ENCODE measurements at places on chromosomes 13 and 19.

- no peak for DNase-seq
These were observed at the start of gene KLK10 for GRCh38 chr19:51019544-51019925. TSS of gene KLK10 (minus strand) at chr19:51019709. CDS start at chr19:51019130, 579 bp downstream.

- DNase-seq: no peak
These were observed 418.6 kb downstream of the OXGR1 start for GRCh38 chr13:96575423-96576320.

GRCh38 chr19:51272183-51272810 lies 21.4 kb downstream of the SIGLECL1 start:
- no peak for DNase-seq

DNA sequence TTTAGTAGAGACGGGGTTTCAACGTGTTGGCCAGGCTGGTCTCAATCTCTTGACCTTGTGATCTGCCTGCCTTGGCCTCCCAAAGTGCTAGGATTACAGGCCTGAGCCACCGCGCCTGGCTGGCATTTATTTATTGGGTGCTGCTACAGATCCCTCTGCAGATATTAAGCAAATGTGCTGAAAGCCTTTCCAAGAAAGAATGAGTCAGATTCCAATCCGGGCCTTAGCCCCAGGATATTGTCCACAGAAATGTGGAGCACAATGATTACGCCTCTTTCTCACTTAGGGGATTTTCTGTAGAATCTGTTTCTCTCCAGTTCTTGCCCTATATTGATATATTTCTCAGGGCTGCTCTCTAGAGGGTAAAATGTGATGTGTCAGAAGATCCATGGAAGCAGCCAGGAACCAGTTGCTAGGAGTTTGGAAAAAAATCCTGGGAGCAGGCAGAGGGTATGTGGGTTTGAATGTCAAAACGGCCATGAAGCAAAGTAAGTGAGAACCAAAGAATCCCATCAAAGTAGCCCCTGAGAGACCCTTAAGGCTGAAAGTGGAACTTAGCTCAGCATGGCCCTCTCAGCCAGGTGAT lies 24.8 kb upstream of the IGFL4 start:
- no peak for DNase-seq

- no peak for DNase-seq
These were observed 11.8 kb downstream of the STX10 start for GRCh38 chr19:13138171-13138915.

DNA sequence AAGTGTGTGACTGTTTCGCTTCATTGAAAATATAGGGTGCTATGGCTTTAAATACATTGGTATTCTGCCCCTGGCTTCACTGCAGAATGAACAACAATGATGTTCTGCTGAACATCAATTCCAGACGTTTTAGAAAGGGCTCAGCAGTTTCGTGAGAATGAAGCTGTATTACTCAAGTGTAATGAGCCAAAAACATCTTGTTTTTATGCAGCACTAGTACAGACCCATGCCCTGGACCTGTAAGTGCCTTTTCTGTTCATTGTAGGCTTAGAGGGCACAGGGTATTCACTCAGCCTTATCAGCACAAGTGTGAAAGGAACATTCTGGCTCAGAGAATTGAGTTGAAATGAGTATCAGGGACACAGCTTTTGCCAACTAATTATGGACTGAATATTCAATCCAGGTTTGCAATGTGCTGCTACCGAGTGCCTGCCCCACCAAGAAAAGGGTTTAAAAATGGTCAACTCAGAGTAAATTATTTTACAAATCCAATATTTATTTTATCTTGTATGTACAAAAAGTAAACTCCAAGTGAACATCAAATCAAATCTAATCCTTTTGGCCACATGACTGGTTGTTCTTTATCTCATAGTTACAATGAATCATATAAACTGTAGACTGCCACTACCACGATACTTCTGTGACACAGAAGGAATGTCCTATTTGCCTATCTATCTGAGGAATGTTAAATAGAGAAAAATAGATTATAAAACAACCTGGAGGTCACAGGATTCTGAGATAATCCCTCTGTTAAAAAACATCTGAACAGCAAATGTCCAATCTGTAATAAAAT lies 362.8 kb downstream of the NALCN start:
- no peak for DNase-seq

DNA sequence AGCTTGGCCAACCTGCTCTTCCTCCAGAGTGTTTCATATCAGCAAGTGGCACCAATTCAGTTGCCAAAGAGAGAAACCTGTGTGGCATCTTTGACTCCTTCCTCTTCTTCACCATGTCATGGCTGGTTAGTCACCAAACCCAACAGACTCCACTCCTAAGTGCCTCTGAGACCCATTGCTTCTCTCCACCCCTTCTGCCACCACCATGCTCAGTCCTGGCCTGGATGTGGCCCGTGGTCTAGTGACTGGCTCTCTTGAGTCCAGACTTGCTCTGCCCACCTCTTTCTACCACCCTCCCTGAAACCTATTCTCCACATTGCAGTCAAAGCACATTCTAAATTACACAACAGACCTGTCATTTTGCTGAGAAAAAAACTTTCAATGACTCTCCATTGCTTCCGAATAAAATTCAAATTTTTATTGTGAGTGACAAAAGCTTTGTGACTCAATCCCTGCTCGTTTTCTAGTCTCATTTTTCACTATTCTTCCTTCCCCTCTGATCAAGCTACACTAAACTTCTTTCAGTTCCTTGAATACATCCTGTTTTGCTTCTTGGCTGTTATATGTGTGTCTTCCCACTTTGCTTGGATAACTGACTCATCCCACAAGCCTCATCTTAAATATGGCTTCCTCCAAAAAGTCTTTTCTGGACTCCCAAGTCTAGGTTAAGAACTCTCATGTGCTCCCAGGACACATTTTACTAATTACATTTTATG lies 12.0 kb upstream of the TNFSF11 start:
- DNase-seq: no peak

DNA sequence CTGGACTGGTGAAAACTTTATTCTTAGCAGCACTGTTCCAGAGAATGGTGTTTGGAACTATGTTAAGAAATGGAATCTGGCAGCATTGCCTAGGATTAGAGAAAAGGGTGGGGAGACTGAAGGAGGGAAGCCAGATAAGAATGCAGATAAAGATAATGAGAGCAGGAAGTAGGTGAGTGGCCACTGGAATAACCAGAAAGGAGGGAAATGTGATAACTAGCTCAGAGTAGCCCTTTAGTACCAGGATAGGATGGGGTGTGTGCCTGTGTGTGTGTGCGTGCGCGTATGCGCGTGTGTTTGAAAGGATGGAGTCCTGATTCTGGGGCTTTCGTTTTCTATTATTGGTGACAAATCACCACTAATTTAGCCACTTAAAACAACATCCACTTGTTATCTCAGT lies 33.4 kb upstream of the FRY start:
- DNase-seq: no peak

GRCh38 chr13:29101409-29101808 lies 281.3 kb downstream of the MTUS2 start:
- DNase-seq: no peak

DNA sequence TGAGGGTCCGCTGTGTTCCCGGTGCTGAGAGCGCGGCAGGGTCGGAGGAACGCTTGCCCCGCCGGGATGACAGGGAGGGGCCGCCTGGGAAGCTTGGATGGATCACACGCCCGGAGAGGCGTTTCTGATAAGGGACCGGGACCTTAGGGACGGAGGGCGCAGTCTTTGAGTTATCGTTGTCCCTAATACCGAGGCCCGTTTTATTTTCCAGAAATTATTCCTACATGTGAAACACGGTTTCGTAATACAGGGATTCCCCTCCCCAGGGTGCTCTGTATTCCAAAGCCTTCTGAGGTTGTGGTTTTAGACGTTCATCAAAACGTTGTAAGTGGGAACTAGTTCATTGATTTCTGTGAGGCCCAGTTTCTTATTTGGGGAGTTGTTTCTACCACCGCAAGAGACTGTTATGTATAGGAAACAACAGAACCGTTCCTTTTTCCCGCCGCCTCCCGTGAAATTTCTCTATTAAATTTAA lies 752 bp downstream of the PDCD5 start:
- DNase-seq: no peak
